ENCODE measurements at places on chromosomes 7 and 10.

GRCh38 chr7:156638443-156639077 lies 2.0 kb upstream of the RNF32 start:
- no peak for DNase-seq

DNA sequence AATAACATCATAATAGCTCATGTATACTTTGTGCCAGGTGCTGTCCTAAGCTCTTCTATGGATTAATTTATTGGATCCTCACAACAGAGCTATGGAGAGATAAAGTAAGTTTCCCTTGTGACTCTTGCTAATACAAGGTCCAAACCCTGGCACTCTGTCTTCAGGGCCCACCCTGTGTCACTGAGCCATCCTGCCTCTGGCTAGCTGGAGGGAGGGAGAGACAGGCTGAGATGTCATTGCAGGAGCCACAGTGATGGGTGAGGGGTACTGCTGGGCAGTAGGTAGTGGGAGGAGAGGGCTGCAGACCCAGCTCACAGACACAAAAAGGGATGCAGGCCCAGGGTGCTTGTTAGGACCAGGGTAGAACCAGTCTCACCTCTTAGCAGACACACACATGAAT lies 16.9 kb downstream of the GCK start:
- DNase-seq, result no peak

DNA sequence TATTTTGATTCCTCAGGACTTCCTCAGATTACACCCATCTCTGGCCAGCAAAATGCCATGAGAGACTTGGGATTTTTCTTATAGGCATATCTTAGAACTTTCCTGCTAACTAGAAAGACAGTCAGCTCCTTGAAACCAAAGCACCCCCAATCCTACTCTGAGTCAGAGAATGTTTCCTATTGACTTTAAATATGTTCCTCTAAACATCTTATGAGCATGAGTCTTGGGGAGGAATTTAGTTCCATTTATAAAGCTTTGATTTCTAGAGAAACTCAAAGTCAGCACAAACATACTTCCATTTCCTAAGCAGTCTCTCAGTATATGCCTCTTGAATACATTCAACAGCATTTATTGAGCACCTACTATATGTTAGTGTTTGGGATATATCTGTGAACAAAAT lies 128.5 kb downstream of the INHBA start:
- no peak for DNase-seq

- DNase-seq, result no peak
These were observed 570 bp upstream of the PRTFDC1 start for GRCh38 chr10:24952707-24953645.

GRCh38 chr10:71767420-71768035 lies 5.8 kb downstream of the VSIR start:
- DNase-seq, result no peak

DNA sequence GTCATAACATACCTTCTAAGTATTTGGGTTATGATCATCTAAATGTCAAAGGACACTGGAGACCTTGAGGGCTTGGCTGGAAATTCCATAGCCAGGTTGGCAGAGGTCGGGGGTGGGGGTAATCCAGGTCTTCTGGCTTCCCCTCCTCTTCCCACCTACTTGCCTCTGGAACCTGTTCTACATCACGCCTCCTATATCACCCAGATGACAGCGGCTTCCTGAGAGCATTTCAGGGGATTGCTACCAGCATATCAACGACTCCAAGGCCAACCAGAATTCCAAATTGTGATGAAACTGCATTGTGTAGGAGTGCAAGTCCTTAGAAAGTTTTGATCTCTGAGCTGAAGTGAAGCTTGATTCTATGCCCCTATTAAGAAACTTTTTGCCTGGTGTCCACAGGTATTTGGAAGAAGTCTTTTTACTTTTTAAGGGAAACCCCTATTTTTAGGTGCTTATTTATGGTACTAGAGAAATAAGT lies 95.7 kb downstream of the SH2D4B start:
- no peak for DNase-seq

- DNase-seq, result no peak
These were observed 5.5 kb downstream of the NOC3L start for GRCh38 chr10:94357193-94357592.

DNA sequence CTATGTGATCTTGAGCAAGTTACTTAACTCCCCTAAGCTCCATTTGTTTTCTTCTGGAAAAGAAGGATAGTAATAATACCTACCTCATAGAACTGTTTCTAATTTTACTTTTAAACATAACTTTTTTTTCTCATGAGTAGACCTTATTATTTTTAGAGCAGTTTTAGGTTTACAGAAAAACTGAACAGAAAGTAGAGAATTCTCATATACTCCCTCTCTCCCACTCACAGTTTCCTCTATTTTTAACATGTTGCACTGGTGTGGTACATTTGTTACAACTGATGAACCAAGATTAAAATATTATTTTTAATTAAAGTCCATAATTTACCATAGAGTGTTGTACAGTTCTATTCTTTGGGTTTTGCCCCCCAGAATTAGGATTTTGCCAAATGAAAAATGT lies 221.3 kb upstream of the CSTF2T start:
- no peak for DNase-seq

DNA sequence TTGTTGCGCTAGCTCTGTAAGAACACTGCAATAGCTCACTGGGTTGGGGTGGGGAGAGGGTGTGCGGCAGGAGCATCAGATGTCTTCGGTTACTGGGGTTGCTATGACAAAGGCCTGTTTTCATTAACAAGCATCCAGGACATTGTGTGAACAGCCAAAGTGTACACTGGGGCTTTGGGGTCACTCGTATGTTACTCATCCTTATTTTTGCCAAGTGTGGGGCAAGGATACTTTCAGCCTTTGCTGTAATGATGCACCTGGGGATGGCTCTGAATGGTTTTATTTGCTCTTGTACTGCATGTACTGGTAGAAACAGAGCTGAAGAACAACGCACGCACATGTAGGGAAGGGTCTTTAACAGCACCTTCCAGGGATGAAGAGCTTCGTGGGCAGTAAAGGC lies 73.0 kb upstream of the AFAP1L2 start:
- DNase-seq, result no peak

DNA sequence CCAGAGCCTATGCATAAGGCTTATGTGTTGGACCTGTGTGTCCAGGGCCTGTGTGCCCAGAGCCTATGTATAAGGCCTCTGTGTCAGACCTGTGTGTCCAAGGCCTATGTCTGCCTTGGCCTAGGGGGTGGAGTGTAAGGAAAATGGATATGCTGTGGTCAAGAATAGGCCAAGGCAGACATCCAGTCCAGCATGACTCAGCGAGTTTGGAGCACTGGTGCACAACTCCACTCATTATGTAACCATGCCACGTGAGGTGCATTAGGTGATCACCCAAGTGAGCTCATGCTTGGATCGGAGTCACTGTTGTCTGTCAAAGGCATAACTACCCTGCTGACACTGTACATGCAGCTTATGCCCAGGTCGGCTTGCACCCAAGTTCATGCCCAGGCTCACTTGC lies 238.9 kb downstream of the CACNA2D1 start:
- no peak for DNase-seq

DNA sequence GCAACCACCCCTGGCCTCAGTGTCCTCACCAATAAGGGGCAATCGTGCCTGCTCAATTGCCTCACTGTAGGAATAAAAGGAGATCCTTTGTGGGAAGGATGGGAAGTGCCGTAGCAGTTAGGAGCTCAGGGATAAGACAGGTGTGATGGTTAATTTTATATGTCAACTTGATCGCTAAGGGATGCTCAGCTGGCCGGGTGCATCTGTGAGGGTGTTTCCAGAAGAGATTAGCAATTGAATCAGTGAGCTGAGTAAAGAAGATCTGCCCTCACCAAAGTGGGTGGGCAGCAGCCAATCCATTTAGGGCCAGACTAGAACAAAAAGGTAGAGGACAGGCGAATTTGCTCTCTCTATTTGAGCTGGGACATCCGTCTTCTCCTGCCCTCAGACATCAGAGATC lies 46.3 kb downstream of the BUB3 start:
- DNase-seq, result no peak

DNA sequence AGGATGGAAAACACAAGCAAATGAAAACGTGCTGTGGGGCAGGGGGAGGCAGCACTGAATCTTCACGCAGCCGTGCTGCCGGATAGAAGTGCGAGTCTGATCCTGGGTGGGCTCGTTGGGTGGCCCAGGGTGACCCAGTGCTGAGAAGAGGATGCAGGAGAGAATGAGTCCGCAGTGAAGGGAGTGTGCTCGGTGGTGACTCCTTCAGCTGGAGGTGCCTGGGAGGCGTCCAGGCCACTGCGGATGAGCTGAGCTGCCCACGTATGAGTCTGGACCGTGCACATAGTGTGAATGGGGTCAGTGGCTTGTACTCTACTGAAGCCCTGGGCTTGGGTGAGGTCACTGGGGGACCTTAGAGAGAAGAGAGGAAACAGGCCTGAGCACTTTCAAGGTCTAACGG lies 190.0 kb upstream of the MGMT start:
- DNase-seq, result no peak

DNA sequence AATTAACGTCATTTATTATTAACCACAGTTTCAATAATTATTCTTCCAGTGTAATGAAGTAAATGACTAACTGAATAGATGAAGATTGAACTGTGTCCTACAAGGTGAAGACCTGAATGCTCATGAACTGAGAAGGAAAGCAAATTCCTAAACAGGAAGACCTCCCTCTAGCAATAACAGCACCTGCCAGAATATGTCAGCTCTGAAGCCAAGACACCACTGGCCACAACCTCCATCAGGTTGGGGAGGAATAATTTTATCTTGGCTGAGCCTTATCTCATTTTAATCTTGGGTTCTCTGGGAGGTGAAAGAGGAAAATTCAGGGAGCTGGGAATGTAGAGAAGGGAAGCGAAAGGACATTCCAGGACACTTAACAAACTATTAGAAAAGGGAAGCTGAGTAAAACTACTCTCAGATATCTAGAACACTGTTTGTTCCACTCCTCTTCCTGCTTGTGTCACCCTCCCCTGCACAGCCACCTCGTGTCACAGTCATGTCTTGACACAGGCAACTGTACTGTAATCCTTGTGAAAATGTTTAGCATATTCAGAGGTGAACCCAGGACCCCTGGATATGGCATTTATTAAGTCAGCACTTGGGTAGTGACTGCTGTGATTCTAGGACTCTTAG lies 4.6 kb upstream of the SLC13A1 start:
- DNase-seq, result no peak

DNA sequence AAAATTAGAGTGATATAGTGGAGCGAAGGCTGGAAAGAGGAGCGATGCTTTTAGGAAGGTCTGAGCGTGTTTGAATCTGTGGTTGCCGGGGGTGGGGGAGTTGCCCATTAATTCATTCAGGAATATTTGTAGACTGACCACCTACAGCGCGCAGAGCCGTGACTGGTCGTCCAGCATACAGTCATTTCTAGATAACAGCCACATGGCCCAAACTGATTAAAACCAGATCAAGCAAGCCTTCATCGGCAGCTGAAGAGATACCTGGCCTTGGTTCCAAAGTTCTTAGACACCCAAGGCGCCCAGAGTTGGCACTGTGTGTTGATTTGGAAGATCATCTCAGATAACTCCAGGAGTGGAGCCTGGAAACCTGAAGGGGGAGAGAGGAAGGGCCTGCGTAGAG lies 1.7 kb downstream of the PROSER2 start:
- no peak for DNase-seq

DNA sequence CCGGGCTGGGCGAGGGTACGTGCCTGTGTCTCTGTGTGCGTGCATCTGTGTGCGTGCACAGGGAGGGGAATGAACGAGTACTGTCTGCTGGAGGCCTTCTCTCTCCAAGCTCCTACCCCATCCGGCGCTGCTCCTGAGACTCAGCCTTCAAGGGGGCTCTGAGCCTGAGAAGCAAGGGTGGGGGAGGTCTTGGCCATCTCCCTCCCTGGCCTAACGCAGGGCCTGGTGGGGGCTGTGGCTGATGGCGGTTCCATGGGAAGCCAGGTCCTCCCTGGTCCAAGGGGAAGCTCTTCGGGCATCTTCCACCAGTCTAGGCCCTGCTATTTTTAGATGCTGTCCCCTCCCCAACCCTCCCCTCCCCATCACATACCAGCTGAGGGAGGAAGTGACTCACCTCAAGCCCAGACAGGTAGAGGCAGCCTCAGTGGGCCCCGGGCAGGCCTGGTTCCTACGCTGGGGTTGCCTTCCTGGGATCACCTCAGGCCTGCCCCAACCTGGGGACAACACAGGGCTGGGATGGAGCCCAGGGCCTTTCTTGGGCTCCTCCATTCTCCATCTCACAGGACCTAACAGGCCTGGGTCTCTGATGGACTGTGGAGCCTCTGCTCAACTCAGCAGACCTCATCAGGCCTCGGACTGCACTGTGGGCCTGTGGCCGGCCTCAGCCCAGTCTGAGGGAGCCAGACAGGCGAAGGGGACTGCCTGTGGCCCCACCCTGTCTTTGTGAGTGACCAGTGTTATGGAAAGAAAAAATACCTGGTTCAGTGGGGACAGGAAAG lies 32.2 kb downstream of the DNAJB12 start:
- no peak for DNase-seq

DNA sequence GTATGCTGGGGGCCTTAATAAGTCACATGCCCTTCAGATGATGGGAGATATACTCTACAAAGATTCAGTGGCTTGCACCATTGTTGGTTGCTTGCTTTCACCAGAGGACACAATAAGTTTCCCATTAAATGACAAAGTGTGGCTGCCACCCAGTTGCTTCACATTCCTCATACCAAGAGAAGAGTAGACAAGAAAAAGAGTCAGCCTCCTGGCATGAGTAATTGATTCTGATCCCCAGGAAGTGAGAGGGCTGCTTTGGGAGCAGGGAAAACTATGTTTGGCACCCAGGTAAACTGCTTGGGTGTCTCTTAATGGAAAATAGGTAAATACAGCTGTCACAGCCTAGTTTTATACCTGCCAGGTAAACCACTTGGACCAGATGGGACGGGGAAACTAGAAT lies 66.7 kb upstream of the IL6 start:
- DNase-seq, result no peak

GRCh38 chr7:2738766-2739549 lies 51.0 kb downstream of the AMZ1 start:
- DNase-seq, result no peak

GRCh38 chr7:73442903-73443500 lies 9.4 kb downstream of the FZD9 start:
- no peak for DNase-seq

DNA sequence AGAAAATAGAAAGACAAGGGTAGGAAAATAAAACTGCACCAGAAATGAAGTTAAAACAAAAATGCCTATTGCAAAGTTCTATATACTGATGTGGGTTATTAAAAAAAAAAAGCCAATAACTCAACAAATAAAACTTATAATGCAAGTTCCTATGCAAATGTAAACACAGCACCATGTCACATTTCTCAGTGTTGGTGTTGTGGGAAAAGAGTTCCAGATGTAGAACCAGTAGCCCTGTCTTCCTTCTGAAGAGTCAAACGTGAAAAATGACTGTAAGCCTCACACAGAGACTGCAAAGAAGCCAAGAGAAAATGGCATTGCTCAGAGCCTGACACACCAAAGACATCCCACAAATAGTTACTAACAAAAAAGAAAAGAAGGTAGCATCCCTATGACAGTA lies 10.1 kb downstream of the PON2 start:
- DNase-seq, result no peak

DNA sequence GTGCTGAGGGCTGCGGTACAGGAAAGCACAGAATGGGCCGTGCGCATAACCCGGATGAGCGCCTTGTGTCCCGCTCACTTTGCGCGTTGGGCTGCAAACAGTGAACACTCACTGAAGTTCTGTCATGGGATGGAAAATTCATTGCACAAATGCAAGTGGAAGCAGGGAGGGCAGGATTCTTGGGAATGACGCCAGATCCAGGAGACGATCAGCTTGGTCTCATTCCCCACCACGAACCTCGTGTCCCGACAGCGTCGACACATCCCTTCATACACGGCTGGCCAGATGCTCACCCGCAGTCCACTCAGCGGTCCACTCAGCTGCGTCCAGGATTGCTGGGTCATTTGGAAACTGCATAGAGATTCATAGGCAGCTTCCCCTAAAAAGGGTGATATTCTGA lies 607.1 kb downstream of the SDK1 start:
- no peak for DNase-seq
